ENCODE measurements at places on chromosomes 7 and 10.

- DNase-seq, result peak; percentile 95
Measured at GRCh38 chr10:129033790-129034272, 433.2 kb upstream of the MGMT start.

DNA sequence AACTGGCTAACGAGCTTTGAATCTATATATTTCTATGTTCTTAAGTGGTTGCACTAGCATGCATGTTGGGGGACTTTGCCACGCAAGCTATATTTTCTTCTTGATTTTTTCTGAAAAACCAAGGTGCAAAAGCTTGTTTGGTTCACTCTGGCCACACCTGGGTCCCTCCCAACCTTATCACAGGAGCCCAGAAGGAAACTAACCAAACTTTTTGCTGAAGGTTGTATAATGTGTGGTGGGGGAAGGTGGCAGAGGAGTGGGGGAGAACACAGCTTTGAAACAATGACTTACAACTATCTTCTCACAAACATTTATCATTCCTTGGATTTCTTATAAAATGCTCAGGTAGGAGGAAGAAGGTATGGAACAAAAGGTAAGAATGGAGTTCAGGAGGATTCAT, 75.3 kb downstream of the TMEM168 start:
- no peak for DNase-seq

DNA sequence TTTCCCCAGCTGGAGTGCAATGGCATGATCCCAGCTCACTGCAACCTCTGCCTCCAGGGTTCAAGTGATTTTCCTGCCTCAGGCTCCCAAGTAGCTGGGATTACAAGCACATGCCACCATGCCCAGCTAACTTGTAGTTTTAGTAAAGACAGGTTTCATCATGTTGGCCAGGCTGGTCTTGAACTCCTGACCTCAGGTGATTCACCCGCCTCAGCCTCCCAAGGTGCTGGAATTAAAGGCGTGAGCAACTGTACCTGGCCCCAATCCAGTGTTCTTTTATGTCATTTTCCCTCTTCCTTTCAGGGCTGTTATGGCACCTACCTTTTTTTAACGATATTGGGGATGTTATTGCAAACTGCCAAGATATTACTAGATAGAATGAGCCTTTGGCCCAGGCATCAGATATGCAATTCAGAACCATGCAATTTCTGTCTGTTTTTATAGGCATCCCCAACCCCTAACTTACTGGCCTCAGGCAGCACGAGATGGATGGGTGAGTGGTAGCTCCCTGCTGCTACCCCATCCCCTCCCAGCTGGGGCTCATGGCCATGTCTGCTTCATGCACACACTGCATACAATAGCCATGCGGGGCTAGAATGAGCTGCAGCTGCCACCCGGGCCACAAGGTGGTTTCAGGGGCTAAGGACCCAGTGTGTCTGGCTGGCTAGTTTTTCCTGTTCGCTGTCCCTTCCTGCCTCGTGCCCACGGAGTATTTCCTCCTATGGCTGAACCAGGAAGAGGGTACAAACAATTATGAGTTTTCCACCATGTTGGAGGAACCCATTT, 1080.1 kb upstream of the SORCS1 start:
- no peak for DNase-seq

DNA sequence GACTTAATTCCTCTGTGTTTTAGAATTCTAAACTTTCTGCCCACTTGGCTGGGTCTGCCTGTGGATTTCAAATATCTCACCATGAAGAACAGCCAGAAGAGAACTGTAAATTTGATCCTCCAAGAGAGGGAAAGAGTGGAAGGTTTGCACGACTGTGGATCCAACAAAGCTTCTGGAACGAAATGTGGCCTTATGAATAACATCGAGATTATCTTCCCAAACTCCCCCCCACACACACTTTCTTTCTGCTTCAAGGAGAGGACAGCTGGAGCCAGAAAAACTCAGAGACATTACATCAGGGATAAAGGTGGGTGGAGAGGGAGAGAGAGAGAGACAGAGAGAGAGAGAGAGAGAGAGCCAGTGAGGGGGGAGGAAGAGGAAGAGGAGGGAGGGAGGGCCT, 570.1 kb upstream of the MGMT start:
- DNase-seq, result no peak

DNA sequence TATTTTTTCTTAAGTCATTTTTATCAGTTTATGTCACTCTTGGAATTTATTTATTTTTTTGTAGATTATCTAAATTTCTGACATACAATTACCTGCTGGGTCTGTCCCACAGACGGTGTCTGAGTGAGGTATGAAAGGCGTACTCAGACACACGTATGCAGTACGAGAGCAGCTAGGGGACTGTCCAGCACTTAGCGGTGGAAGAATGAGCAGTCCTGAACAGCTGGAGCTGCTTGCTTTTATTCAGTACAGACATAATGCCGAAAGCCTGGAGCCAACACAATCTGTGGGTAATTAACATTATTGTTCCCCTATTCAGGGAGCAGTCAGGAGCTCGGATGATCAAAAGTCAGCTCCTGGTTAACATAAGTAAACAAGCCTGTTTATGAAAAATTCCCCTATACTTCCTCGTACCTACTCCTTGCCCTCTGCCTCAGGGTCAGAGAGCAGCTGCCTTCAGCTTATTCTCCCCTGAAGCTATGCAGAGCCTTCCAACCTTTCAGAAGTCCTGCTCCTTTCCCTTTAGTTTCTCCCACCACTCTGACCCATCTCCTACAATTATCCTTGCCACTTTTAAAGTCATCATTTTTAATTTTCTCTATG, 488.0 kb upstream of the POM121L12 start:
- DNase-seq, result no peak

DNA sequence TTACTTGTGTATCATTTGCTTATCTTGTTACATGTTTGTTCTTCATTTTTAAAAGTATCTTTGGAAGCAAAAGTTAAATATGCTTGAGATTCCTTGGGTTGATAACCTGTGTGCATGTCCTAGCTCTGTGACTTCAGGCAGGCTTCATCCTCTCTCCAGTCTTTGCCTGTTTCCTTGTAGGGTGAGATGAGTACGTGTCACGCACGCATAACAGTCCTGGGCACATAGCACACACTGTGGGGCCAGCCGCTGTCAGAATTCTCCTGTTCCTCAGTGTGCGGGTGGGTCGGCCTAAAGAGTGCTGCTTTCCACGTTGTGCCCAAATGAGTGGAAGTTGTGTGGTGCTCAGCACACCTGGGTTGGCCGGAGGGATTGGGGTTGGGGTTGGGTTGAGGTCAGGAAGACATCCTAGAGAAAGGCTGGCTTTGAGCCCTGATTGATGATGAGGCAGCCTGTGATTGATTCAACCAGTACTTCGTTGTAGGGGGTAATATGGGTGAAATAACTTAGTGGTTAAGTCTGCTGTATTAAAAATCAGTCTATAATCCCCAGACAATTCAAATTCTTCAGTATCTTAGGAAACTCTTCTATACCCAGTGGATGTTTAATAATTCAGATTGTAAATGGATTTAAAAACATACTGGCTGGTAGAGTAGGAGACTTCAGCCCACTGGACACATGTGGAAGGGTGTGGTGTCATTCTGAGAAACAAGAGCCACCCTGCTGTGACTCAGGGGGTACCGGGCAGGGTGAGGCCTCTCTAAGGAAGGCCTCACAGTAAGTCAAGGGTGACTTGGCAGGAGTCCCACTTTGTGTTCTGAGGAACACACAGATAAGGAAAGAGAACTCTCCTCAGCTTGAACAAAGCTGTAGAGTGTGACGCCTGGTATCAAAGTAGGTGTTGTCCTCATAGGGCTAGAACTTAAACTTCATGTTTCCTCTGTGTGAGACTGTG, 54.8 kb downstream of the DAGLB start:
- peak; percentile 99 for DNase-seq

GRCh38 chr7:121023683-121024511, 35.4 kb downstream of the CPED1 start:
- no peak for DNase-seq
